Calu3 (cell line): ENCODE measurements at places on chromosomes 6 and 20. TPM values are rescaled to one million over a fixed set of nuclear protein-coding genes. Genes with fewer than 3 reads are reported as not detected.

- DNase-seq, result peak; percentile 28
These were observed 120.2 kb upstream of the LOC128125822 start for GRCh38 chr6:63452125-63452524.

DNA sequence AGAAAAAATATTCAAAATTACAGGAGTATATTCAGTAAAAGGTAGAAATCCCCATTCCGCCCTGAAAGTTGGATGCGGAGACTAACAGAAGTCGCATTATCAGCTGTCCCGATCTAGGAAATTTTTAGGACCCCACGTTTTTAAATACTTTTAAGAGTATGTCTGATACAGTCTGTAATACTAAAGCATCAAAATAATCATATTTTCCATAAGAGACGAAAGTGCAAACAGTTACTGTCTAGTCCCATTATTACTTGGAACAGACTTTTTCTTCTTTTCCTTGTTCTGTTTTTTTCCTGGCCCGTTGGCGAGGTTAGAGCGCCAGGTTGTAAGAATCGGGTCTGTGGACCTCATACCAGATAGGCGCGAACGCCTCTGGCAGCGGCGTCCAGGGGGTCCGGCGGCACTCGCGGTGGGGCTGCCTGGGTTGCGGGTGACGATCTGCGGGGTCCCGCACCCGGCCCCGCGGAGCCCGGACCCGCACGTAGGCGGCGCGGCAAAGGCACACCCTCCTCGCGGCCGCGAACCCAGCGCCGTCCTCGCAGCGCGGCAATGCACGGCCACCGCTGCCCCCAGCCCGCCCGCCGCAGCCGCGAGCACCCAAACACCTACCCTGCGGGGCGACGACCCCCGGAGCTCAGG is 460 bp downstream of the PLAGL1 start:
- no peak for DNase-seq

GRCh38 chr20:49323622-49324238 is 45.9 kb upstream of the ZNFX1 start:
- peak; percentile 56 for DNase-seq

- DNase-seq, result no peak
These were observed 22.1 kb downstream of the MDGA1 start for GRCh38 chr6:37675606-37676005.

DNA sequence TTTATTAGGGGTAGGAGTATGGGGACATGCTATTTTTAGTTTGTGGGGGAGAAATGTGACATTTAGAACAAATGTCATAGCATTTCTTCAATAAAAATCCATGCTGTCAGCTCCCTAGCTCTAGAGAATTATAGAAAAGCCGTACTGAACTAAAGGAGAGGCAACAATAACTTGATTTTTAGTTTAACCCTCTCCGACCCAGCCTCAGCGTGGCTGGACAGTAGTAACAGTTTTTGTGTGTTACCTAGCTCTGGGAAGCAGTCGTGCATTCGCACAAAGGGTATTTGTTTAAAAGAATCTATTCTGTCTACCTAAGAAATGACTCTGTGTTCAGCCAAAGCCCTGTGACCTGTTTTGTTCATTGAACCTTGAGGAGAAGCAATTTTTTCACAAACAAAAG is 442.4 kb upstream of the SOX4 start:
- no peak for DNase-seq

GRCh38 chr20:4563534-4563933 is 158.2 kb upstream of the PRND start:
- DNase-seq, result peak; percentile 6

DNA sequence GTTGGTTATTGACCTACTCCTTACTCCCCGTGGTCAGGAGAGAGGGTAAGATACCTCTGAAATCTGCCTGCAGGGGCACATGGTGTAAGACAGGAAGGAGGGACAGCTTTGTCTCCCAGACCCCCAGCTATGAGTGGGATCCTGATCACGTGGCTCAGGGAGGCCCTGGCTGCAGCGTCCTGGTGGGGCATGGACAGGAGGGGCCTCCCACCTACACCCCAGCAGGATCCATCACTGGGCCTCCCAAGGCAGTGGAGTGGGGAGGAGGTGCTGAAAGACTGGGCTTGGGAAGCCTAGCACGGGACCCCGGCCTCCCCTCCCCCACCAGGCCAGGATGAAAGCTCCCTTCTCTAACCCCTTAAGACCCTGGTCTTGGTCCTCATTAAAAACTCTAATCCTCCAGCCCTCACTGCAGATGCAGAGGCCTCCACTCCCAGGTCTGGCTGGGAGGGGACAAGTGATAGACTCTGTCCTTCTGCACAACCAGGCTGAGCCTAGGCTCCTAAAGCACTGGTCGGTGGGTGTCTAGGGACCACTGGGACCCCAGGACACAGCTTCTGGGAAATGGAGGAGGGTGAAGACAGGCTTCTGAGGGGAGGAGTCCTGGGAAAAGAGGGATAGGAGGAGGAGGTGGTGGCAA is 29.6 kb upstream of the VEGFA start:
- DNase-seq, result no peak

The SCUBE3 gene
- 0.44 and 0.47 TPM in 2 replicates for total RNA-seq

- DNase-seq, result no peak
These were observed 33.4 kb downstream of the TNXB start for GRCh38 chr6:32075781-32076180.

The ANGPT4 gene
- not detected in 2 replicates for total RNA-seq

- no peak for DNase-seq
These were observed 655.9 kb upstream of the EYS start for GRCh38 chr6:66362888-66363287.
